NCI-H69 (cell line): ENCODE measurements at places on chromosomes 4 and X.

DNA sequence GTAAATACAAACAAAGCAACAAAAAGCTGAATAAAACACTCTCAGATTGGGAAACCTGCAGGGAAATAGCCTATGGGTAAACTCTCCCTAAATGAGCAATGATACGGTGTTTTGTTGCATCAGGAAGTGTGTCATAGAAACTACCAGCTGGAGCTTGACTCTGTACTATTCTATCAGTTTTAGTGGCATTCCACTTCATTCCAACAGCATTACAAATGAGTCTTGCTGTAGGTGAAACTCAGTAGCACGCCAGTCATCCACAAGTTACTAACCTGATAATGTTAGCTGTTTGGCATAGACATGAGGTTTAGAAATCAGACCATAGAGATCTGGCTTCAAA is 24.9 kb downstream of the FGFBP1 start:
- DNase-seq: no peak

GRCh38 chr4:27096142-27096824 is 235.6 kb downstream of the STIM2 start:
- DNase-seq: peak; percentile 4

GRCh38 chr4:1873291-1873690 is 2.1 kb downstream of the NSD2 start:
- no peak for DNase-seq

DNA sequence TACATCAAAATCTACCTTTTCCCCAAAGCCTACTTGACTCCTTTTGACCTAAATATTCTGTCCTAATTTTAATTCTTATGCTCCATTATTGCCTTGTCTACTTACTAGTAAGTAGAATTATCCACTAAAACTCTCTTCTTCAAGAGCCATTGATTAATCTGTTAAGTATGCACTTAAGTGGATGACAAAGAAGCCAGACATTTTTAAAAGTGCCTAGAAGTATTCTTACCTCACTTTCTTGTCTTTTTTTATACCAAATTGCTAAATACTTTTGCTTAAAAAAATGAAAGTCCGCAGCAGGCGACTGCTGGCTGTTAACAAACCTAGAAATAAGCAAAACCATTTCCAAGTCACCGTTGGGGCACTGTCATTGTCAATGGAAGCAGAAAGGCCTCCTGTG is 20.1 kb upstream of the FRMPD4 start:
- DNase-seq: no peak

DNA sequence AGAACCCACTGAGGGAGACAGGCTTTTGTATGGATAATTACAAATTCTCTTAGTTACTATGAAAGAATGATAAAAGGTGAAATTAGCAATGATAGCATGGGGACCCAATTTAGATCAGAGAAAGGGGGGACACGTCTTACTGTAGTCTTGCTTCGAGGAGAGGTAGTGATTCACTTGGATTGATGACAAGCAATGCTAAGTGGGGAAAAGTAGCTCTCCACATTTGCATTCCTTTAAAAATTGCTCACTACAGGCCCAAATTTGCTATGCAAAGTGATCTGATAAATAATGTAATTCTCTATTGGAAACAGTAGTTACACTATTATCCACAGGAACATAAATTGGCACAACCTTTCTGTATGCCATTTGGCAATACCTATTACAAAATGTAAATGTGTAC is 42.5 kb upstream of the MAP3K15 start:
- DNase-seq: no peak

DNA sequence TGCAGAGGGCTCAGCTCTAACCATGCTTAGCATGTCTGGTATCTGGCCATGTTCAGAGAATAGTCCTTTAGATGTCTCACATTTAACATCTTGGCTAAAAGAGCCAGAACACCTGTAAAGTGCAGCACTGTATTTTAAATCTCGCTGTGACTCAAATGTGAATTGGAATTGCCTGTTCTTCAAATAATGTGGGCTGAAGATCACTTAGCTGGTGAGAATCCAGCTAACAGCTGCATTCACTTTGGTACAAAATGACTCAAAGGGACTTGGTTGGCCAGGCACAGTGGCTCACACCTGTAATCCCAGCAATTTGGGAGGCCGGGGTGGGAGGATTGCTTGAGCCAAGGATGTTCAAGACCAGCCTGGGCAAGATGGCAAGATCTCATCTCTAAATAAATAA is 63.5 kb upstream of the PLAC8 start:
- no peak for DNase-seq

DNA sequence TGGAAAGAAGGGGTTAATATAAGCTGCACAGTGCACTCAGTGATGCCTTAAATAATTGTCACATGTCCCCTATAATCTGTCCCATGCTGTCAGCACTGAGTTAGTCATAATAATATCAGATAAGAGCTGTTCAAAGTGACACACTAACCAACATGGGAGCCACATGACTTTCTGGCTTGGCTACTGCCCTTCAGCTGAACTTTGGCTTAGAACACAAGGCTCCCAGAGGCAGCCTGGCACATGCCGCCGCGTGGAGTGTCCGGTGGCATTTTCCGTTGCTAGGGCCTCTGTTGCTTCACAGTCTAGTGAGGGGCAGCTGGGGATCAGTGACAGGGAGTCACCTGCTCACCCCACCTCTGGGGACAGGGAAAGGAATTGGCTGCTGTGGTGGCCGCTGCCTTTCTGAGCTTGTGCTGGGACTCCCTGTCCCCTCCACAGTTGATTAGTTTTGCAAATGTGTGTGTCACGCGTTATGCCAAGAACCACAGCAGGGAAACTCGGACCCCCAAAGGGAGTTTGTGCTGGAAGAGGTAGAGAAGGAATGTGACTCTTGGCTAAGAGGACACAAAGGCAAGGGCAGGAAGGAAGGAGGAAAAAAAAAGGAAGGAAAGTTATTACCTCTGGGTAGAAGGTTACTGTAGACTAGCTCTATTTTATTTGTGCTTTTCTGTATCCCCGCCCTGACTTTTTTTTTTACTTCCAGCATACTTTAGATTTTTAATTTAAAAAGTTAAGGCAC is 41.1 kb upstream of the PPARGC1A start:
- DNase-seq: no peak

- DNase-seq: no peak
Observed at GRCh38 chrX:69153060-69153730, 12.1 kb downstream of the PJA1 start.

GRCh38 chrX:9429767-9430166 is 35.1 kb upstream of the TBL1X start:
- peak; percentile 73 for DNase-seq

- no peak for DNase-seq
Observed at GRCh38 chr4:154025110-154025509, 236.2 kb upstream of the SFRP2 start.

GRCh38 chr4:966266-967112 is 6.9 kb downstream of the DGKQ start:
- DNase-seq: peak; percentile 18

- peak; percentile 71 for DNase-seq
Observed at GRCh38 chr4:41178372-41179370, 35.7 kb downstream of the APBB2 start.

GRCh38 chr4:65646136-65646535 is 24.2 kb downstream of the EPHA5 start:
- DNase-seq: no peak

- DNase-seq: no peak
Observed at GRCh38 chr4:79987401-79987800, 85.6 kb downstream of the ANTXR2 start.

DNA sequence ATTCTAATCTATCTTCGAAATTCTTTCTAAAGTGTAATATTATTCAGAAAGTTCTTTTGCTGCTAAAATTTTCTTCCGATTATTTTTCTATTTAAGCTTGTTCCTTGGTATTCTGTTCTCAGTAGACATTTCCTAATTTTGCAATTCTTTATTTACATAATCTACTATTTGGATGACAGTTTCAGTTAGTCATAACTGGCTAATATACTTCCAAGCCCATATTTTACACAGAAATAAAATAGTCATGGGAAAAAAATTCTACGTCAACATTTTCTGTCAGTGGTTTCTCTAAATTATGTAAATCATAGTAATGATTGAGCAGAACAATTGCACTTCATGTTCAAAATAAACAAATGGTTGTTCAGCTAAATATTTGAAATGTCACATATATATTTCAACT is 178.0 kb upstream of the ANKRD50 start:
- DNase-seq: no peak

- DNase-seq: peak; percentile 24
Observed at GRCh38 chrX:135112096-135112729, 8.1 kb downstream of the ETDB start.

DNA sequence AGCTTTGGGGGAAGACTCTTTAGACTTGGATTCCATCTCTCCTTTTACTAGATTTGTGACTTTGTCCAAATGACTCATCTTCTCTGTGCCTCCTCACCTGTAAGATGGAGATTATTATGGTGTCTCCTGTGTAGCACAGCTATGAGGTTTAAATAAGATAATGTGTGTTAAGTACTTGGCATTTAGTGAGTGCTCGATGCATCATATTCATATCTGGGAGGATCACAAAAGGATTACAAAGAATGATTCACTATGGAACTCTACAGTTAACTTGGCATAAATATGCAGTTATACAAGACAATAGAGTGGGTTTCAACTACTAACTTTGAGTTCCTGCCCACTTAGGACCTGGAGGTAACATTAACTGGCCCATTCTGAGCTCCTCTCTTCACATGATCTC is 2.3 kb downstream of the GBA3 start:
- DNase-seq: no peak

GRCh38 chrX:123277347-123277746 is 93.3 kb downstream of the GRIA3 start:
- DNase-seq: peak; percentile 10

- DNase-seq: no peak
Observed at GRCh38 chr4:4425119-4425690, 38.3 kb downstream of the NSG1 start.

DNA sequence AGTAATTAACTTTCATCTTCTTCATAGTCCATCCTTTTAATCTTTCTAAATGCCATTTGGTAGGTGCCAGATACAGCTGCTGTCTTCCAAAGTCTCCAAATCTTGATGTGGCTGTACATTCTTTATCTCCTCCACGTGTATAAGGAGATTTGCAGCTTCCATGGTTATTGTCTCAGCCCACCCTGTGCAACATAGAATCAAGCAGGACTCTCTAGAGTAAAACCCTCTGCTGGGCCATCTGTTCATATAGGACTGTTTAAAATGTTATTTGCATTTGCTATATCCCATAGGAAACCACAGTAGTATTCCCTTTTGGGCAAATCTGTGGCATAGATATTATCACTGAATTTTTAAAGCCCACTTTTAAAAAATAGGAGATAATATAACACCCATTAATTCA is 527.2 kb upstream of the EPHA5 start:
- peak; percentile 24 for DNase-seq

- no peak for DNase-seq
Observed at GRCh38 chr4:155974476-155974749, 20.7 kb upstream of the CTSO start.

- DNase-seq: no peak
Observed at GRCh38 chr4:107497054-107497453, 223.0 kb downstream of the PAPSS1 start.

- peak; percentile 73 for DNase-seq
Observed at GRCh38 chr4:182206916-182207315, 36.3 kb upstream of the TENM3 start.

GRCh38 chr4:189497516-189497915 is 443.2 kb upstream of the FRG1 start:
- no peak for DNase-seq

DNA sequence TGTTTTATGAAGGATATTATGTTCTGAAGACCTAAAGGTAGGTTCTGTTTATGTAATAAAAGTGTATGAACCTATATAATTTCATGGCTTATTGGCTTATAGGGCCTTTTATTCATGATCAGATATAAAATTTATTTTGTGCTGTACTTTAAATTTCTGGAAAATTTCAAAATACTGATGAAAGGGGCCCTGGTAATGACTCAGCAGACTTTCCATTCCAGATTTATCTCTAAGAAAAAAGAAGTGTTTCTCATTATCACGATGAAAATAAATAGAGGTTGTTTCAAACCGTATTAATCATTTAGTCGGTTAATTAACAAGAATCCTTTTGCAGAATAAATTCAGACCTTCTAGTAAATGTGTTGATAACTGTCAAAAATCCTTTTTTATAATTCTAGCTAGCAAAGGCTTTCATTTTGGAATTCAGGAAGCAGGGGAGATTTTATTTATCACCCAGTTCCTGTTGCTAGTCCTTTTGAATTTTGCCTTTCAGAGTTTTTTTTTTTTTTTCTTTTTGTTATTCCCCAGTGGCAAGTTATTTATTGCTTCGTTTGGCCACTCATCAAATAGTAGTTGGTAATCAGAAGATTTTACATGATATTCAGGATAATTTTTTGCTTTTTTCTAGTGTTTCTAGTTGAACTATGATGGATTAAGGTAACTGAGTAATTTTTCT is 5.4 kb upstream of the TAPT1 start:
- no peak for DNase-seq

DNA sequence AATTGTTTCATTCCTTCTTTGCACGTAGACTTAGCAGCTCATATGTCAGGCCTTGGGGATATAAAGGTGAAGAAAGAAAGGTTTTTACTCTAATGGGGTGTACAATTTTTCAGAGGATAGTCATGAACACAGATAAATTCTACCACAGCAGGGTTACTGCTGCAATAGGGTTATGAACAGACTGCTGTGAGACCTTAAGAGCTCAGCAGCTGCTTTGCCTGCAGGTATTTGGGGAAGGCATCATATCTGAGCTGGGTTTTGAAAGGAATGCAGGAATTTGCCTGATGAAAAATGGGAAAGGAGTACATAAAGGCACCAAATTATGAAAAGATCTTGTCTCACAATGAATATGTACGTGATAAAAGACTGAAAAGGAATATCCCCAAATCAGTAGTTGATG is 128.9 kb downstream of the CEP135 start:
- peak; percentile 35 for DNase-seq

GRCh38 chr4:78864405-78865024 is 74.7 kb downstream of the PAQR3 start:
- peak; percentile 72 for DNase-seq

DNA sequence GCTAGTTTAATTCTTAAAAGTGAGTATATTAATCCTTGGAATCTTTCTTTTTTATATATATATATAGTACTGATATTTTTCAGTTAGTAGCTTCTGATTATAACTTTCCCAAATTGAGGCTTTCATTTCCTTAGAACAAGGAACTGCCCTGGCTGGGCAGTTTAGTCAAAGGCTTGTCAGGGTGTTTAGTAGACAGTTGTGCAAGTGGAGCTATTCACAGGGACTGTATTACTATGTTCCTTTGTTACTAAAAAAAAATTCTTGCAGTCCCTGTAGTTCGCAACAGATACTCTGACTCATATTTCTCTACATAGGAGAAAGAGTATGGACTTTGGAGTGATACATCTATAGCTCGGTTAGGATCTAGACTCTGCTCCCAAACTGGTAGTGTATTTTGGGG is 20.8 kb downstream of the USO1 start:
- DNase-seq: no peak

DNA sequence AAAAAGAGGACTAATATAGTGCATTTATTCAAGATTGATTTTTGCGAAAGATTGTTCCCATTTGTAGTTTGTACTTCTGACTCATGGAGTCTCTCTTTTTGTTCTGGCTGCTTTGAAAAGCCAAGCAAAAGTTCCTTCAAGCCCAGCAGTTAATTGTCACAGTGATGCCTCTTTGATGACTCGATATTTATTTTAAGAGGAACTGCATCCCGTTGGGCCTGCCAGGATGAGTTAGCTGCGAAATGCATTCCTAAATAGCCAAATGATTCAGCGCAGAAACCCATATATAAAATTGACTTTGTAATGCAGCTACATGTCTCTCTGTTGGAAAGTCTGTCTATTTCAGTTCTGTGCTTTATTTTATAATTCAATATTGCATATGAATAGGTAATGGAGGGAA is 295.1 kb downstream of the GBA3 start:
- no peak for DNase-seq
